ENCODE measurements at places on chromosomes 5 and 9.

- DNase-seq = no peak
These were observed 241.8 kb downstream of the TRIM32 start for GRCh38 chr9:116928884-116929283.

DNA sequence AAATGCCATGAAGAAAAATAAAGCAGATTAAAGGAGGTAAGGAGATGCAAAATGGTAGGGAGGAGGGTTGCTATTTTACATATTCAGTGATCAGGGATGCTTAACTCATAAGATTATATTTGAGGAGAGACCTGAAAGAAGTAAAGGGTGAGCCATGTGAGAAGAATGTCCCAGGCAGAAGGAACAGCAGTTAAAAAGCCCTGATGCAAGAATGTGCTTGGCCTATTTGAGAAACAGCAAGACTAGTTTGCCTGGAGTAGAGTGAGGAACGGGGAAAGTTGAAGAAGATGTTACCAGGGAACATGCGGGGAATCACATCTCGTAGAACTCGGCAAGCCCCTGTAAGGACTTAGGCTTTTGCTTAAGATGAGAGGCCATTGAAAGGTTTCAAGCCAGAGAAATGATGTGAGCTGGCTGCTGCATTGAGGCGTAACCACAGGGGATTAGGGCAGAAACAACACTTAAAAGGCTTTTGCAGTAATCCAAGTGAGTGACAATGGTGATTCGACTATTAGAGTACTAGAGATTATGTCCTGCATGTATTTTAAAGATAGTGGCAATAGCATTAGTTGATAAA is 198.7 kb downstream of the VPS13A start:
- DNase-seq = no peak

DNA sequence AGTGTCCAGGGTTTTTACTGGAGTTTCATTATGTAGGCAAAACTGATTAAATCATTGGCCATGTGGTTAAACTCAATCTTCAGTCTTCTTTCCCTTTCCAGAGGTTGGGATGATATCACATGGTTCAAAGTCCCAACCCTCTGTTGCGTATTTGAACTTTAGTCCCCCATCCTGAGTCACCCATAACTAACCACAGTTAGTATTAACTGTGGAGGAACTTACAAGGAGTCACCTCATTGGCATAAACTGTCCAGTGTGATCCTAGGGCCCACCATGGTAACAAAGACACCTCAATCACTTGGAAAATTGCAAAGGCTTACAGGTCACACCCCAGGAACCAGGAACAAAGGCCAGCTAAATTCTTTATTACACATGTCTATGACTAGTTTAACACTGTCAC is 188.5 kb downstream of the COX7C start:
- no peak for DNase-seq

DNA sequence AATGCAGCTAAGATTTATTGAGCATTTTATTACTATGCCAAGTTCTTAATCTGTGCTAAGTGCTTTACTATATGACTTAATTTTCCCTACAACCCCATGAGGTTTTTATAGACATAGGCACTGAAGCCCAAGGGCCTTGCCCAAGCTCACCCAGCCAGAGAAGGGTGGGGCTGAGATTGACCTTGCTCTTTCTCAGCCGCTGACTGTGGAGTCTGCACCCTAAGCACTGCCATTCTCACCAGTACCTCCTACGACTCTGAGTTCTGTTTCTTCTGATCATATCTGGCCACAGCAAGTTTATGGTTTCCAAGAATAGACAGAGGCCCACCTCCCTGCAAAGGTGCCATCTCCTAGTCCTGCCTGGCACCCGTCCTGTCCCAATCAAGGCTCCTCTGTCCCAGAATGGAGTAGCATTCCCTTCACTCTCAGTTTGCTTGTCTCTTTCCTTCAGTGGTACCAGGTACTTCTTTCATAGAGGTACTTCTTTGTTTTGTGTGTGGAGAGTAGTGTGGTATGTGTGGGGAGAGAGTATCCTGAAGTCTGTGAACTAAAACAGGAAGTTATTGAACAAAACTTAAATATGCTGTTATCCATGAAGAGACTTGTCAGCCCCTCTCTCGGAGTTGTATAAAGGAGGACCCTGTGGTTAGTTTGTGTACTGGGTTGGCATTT is 42.6 kb downstream of the CSF1R start:
- DNase-seq = no peak

DNA sequence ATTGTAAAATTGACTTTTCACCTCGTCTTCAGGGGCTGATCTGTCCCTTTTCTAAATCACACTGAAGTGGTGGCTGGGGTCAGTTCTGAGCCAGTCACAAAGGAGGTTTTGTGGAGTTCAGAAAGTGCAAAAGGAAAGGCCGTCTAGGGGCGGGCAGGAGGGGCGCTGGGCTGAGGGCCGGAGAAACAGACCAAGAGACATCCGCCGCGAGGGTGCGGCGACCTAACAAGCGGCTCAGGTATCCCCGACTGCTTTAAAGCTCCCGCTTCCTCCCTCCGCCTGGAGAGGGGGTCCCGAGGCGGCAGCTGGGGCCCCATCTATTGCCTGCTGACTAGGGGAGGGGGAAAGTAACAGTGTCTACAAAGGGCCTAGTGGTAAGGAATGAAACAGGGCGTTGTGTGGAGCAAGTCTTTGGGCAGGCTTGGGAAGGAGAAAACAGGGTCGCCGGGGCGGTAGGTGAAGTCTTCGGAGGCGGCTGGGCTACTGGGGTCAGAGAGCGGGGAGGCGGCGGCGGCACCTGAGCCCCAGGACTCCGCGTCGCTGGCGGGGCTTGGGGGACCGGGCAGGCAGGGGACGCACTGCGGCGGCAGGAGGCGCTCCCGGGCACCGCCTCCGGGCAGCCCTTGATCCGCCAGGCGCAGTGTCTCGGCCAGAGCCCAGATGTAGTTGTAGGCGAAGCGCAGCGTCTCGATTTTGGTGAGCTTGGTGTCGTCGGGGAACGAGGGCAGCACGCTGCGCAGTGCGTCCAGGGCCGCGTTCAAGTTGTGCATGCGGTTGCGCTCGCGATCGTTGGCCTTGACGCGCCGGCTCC is 950 bp downstream of the NEUROG1 start:
- DNase-seq = no peak

DNA sequence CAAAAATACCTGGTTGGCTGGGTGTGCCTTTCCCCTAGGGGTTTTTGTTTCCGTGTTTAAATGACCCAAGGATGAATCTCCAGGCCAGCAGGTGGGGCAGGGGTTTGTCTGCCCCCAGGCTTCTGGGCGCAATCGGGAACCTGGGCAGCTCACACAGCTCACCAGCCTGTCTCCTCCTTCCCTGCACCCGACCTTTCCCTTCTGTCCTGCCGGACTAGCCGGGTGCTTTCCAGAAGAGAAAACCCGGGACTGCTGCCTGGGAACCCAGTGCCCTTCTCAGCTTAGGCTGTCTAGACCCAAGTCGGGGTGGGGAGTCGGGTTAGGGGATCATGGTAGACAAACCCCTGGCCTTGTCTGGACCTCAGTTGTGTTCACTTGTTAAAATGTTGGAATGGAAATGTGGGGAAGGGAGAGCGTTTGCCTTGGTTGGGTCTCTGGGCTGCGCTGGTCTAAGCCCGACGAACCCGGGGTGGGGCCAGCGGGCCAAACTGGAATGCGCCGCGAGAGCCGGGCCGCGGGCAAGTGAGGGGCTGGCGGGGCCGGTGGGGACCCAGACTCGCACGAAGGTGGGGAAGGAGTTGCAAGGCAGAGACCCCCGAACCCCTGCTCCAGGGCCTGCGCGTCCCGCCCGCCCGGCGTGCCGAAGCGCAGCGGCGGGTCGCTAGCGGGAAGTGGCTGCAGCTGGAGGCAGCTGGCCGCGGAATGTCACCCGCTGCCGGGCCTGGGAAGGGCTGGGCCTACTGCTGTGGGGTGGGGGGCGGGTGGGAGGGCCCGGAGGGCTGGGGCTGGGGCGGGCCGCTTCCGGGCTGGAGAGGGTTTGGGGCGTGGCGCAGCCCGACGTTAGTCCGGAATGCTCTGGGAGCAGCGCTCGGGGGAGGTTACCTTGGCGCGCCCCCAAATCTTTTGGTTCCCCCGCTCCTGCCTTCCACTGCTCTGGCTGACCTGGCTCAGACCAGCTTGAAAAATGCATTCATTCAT is 84.6 kb downstream of the DAB2IP start:
- no peak for DNase-seq

DNA sequence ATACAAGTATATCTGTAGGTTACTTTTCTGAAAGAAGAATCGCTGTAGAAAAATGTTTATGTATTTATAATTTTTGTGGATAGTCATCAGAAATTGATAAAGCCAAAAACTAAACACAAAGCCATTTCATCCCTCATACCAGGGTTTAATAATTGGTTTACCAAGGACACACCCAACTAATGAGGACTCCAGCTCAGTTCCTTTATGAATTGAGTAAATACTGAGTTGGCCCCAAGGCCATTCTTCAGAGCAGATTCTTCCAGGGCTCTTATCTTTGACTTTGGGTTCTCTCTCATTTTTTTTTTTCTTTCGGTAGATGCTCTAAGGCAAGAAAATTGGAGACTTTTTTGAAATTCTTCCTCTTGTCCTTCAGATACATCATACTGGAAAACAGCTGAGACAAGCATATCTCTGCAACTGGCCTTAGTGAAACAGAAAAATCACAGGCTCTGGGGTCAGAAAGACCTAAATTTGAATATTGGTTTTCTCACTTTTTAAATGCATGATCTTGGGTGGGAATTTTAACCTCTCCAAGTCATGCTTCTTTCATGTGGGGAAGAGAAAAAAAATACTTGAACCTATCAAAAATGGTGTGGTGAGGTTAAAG is 401.8 kb downstream of the ARHGEF28 start:
- DNase-seq = no peak

- DNase-seq = no peak
These were observed 305.9 kb upstream of the PRR16 start for GRCh38 chr5:120158211-120158610.

- DNase-seq = no peak
These were observed 794 bp upstream of the DCAF12 start for GRCh38 chr9:34127035-34127948.

DNA sequence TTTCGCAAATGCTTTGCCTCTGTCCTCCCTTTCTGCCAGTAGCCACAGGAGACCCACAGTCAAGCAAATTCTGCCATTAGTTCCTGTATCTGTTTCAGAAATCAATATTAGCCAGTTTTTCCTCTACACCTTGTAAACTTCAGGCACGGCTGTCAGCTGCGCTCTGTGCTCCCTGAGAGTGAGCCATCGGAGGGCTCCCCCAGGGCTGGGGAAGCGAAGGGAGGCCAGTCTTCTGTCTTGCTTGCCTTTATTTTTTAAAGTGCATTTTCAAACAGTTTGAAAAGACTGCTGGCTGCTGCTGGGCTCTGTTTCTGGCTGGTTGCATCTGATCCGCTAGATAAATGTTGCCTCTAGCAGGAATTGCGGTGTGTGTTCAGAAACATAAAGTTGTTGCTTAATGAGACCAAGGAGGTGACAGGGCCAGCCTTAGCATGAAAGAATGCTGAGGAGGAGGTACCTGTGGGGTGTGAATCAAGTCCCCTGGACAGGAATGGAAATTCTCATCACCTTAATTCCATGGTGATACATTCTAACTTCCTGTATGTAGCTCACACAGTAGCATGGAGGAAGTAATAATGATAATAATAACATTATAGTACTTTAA is 421.7 kb upstream of the KIF2A start:
- DNase-seq = no peak

- DNase-seq = no peak
These were observed 242.5 kb downstream of the MLLT3 start for GRCh38 chr9:20379804-20380225.

GRCh38 chr5:63401436-63402046 is 560.7 kb downstream of the HTR1A start:
- DNase-seq = peak; percentile 6
